ENCODE measurements at places on chromosomes 13 and 19.

GRCh38 chr13:110950819-110951570 lies 36.1 kb upstream of the ANKRD10 start:
- DNase-seq: no peak

DNA sequence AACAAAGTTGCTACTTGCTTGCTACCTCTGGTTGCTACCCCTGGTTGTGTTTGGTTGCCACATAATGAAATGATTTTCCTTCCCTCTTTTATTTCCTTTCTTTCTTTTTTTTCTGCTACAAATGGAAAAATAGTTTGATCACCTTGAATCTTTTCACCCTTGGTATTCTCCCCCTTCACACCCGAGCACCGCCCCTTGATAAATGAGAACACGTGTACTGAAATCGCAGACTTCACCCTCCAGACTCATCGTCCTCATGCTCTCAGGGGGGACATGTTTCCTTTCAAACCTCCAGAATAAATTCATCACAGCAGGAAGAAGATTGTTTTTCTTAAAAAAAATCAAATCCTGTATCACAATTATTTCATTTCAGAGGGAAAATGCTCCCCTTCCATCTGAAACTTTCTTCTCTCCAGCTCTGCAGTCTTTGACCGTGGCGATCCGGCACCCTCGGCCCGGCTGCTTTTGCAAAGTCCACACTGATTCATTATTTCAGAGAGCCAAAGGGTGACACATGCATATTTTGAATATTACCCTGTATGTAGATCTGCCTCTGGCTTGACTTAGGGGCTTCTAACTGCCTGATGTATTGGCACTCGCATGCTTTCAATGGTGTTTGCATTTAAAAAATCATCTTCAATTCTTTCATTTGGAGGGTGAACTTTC lies 222.6 kb upstream of the MAB21L1 start:
- no peak for DNase-seq

- no peak for DNase-seq
Measured at GRCh38 chr13:53142306-53142705, 113.7 kb downstream of the OLFM4 start.

DNA sequence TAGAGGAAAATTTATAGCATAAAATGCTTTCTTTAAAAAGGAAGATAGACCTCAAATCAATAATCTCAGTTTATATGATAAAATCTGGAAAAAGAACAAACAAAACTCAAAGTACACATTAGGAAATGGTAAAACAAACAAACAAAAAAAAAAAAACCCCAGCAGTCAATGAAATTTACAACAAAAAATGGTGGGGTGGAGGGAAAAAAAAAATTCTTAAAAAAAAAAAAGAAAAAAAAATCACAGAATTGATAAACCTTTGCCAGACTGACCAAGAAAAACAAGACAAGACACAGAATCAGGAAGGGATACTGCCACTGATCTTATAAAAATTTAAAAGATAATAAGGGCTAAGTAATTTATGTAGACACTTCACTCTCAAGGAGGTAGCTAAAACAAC lies 11.2 kb downstream of the TUBGCP3 start:
- DNase-seq: no peak

- DNase-seq: no peak
Measured at GRCh38 chr13:110503979-110504499, 57.5 kb downstream of the RAB20 start.

GRCh38 chr19:362154-362553 lies 17.6 kb upstream of the MIER2 start:
- DNase-seq: no peak

DNA sequence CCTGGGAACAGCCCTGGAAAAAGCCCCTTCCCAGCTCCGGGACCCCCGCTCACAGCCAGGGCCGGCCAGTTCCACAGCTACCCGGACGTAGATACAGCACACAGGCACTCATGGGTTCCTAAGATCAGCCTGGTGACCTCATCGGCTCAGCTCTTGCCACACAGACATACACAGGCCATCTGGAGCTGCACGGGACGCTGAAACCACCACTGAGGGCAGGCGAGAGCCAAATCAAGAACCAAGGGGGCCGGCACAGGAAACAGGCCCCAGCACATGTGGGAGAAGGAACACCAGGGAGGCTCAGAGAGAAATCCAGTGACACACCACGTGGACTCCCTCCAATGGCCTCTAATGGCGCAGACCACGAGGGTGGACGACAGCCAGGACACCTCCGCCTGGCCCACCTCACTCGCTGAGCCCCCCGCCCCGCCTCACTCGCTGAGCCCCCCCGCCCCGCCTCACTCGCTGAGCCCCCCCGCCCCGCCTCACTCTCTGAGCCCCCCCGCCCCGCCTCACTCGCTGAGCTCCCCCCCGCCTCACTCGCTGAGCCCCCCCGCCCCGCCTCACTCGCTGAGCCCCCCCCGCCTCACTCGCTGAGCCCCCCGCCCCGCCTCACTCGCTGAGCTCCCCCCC lies 69.7 kb upstream of the C13orf46 start:
- DNase-seq: no peak

GRCh38 chr13:54183166-54183565 lies 1154.6 kb downstream of the OLFM4 start:
- DNase-seq: no peak

DNA sequence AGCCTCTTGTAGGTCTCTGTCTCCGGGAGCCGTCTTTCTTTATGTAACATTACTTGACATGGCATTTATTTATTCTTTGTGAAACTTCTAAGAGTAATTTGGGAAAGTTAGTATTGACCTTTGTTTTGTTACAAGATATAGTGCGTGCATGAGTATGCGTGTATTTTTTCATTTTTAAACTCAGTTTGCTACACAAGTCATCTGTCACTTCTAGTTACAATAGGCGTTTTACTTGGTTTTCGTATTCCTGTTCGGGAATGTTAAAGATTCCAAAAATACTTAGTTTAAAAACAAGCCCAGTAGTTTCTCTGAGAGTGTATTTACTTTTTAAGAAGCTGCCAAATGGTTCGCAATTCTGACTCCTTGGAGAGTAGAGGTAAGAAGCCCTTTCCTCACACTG lies 3.2 kb downstream of the PDS5B start:
- no peak for DNase-seq

- DNase-seq: no peak
Measured at GRCh38 chr13:86945584-86945983, 725.6 kb upstream of the SLITRK5 start.

DNA sequence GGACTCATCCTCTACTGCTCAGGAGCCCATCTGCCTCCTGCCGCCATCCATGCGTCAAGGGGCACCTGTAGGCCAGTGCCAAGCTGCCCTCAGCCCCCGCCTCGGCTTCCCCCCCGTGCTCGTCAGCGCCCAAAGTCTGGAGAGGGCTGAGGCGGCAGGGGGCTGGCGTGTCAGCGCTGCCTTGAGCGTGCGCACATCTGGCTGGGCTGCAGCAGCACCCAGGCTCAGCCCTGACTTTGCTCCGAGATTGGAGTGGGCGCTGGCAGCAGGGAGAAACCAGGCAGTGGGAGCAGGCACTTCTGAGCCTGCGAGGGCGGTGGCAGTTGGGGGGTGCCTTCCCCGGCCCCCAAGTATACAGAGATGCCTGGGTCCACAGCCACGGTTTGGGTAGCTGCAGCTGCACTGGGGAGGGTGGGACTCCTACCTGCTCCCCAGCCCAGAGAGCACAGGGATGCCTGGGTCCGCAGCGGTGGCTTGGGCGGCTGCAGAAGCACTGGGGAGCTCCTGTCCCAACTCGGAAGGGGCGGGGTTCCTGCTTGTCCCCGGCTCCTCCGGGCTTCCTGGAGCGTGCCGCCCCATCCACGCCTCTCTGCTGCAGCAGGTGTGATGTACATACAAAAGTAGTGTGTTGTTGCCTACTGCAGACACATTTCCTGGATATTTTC lies 44.8 kb upstream of the LPAR6 start:
- DNase-seq: no peak

DNA sequence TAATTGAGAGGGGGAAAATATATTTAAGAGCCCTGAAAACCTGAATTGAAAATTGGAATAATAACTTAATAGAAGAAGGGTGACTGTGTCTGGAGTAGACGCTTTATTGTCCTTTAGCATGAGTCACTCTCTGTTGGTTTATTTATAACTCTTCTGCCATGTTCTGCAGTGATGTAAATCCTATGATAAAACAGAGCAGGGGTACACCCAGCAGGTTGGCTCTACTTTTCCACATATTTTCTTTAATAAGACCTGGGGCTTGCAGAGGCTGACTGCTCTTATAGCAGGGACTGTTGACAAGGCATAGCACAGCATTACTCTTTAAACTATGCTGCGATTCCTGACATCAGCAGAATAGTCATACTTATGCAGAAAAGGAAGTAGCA lies 389.9 kb upstream of the PCDH9 start:
- DNase-seq: no peak
